ENCODE measurements at places on chromosomes 2 and 18.

GRCh38 chr18:32674491-32674890 lies 98.3 kb downstream of the KLHL14 start:
- no peak for DNase-seq

- no peak for DNase-seq
These were observed 44.8 kb downstream of the INPP4A start for GRCh38 chr2:98489486-98489885.

GRCh38 chr2:79669714-79670113 lies 156.9 kb downstream of the CTNNA2 start:
- no peak for DNase-seq

DNA sequence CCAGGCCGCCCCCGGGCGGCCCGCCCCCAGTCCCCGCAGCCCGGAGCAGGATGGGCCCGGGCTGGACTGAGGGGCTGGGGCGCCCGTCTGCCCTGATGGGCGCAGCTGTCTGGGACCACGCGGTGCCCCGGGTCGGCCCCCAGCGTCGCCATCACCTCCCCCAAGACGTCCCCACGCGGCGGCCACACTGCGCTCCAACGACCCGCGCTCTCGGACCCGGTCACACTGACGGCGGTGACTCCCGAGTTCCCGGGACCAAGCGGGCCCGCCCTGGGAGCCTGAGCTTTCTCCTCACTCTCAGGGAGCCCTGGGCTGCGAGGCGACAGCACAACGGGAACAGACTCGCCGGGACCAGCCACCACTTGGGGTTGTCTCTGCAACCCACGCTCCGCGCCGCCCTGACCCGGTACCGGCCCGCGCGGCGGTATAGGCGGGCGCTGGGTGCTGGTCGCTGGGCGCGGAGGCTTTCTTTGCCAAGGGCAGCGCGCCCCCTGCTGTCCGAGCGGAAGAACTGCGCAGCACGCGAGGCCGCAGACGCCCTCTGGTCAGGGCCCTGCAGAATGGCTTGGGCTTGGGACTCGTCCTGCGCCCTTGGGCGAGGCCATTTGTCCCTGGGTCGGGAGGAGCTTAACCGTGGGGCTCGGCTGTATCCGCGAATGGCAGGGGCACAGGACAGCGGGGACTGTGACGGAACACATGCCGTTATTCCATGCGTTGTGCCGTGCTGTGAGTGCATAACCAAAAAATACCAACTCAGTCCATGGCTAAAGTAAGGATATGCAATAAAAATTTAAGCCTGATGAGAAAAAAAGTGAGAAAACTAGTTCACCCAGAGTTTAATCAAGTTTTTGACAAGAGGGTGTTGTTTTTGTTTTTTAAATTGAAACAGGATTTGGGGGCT lies 54.8 kb upstream of the ANKRD62 start:
- DNase-seq = peak; percentile 84

- DNase-seq = peak; percentile 63
These were observed 63.4 kb downstream of the MREG start for GRCh38 chr2:215949991-215950404.

GRCh38 chr2:190583507-190584337 lies 49.2 kb upstream of the NEMP2 start:
- no peak for DNase-seq

- no peak for DNase-seq
These were observed 195.0 kb upstream of the RAB6C start for GRCh38 chr2:129784486-129784885.

- no peak for DNase-seq
These were observed 98.4 kb upstream of the NCKAP5 start for GRCh38 chr2:133666621-133667020.

DNA sequence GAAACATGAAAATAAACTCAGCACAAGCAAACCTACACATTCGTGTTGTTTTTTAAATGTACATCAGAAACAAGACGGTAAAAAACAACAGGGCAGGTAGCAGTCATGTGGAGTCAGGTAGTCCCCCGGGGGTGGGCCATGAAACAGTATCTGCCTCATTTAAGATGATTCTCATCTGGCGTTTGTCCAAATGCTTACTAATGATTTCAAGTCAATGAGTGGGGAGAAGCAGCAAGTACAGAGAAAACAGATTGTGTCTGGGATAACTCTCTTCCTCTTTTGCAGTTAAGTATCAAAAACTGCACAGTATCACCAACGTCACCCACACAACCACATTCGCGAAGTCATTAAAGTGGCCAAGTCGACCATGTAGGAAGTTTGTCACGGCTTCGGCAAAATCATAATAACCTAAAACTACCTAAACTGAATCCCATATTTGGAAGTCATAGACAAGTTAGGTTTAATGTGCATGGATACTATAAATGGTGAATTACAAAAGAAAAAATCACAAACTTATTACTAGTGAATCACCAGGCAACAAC lies 1.3 kb downstream of the LAPTM4A start:
- peak; percentile 18 for DNase-seq

GRCh38 chr2:188884046-188884445 lies 90.1 kb upstream of the COL3A1 start:
- no peak for DNase-seq

DNA sequence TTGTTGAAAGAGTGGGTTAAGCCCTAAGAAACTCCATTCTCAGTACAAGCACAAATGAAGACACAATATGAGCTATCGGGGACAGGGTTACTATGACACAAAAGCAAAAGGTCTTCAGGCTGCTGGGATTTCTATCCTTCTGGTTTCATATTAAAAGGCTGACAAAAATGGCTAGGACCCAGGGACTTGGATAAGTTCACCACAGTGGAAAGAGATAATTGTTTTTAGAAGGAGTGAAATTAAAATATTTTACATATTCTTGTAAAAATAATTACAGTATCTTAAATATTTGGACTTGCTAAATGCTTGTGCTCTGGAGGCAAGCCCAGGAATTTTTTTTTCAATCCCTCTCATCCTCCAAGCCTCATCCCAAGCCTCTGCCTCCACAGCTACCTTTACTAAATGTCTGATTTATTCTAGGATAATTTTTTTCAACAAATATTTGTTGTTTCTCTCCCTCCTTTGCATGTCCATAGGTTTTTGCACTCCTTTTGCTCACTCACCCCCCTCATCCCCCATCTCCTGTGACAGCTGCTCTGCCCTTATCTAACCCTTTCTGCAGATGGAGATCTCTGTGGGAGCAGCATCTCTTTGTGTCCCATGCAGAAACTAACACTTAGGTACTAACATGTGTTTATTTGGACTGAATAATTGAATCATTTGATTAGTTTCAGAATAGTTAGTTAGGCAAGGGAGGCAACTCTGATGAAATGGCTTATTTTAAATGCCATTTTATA lies 47.8 kb upstream of the NABP1 start:
- DNase-seq = no peak

DNA sequence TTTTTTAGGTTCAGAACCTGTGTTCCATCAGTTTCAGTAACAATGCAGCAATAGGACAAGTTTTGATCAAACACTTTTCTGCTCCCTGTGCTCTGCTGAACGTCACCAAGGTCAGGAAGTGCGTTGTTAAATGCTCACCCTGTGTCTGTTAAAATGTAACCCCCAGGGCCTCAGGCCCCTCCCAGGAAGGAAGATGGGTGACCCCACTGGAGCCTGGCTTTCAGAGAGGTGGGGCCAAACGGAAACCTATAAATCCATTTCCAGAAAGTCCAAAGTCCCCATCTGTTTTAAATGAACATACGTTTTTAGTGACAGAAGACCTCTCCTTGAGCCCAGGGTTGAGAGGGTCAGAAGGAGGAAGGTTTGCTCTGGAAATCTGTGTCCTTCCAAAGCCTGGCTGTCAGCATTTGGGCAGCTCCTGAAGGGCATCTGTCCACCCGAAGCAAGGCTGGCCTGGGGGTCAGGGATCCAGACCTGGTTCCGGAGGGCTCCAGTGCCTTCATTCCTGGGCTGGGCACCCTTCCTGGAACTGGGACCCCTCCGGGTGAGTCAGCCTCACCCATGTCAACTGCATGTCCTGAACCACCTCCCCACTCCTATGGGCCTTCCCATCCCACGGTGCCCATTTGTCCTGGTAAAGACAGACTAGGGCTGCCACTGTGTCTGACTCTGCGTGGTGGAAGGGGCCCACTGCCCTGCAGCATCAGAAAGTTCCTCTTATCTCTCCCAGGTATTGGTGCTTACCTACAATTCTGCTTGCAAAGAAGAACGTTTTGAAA lies 117.4 kb upstream of the COPS8 start:
- DNase-seq = no peak

- no peak for DNase-seq
These were observed 3.6 kb downstream of the SCRN3 start for GRCh38 chr2:174399171-174399570.

- DNase-seq = no peak
These were observed 332.9 kb upstream of the RBMS1 start for GRCh38 chr2:160826496-160826895.

- no peak for DNase-seq
These were observed 170.3 kb upstream of the SETBP1 start for GRCh38 chr18:44510390-44510789.

GRCh38 chr2:72689579-72690195 lies 136.1 kb downstream of the EXOC6B start:
- DNase-seq = no peak

DNA sequence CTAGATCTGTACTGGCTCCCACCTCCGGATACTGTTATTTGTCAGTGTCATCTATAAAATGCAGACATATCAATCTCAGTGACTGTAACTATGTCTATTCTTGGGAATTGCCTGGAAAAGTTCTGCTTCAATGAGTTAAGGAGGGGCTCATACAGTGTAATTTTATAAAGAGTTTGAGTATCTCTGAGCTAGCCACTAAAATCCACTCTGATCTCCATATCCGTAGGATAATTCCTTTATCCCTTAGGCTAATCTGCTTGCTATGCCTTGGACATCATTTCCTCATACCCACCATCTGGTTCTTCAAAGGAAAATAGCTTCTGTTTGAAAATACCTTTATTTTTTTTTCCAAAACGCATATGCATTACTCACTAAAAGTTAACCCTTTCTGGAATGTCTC lies 863.2 kb downstream of the SUCLG1 start:
- DNase-seq = no peak

DNA sequence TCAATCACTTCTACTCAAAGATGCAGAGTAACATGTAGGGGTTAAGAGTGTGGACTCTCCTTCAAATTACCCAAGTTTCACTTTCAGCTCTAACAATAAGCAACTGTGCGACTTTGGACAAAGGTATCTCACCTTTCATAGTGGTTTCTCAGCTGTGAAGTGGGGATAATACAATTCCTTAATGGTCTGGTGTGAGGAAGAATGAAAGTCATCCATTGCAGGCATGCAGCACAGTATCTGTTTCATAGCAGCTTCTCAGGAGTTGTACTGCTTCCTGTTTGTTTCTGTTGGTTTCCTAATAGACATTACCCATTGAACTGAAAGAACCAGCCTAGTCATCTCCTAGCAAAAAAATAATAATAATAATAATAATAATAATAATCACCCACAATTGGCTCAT lies 74.4 kb downstream of the DDX18 start:
- no peak for DNase-seq

GRCh38 chr2:158021226-158021625 lies 80.5 kb upstream of the UPP2 start:
- DNase-seq = no peak

- no peak for DNase-seq
These were observed 23.2 kb upstream of the SLC20A1 start for GRCh38 chr2:112622528-112622849.

DNA sequence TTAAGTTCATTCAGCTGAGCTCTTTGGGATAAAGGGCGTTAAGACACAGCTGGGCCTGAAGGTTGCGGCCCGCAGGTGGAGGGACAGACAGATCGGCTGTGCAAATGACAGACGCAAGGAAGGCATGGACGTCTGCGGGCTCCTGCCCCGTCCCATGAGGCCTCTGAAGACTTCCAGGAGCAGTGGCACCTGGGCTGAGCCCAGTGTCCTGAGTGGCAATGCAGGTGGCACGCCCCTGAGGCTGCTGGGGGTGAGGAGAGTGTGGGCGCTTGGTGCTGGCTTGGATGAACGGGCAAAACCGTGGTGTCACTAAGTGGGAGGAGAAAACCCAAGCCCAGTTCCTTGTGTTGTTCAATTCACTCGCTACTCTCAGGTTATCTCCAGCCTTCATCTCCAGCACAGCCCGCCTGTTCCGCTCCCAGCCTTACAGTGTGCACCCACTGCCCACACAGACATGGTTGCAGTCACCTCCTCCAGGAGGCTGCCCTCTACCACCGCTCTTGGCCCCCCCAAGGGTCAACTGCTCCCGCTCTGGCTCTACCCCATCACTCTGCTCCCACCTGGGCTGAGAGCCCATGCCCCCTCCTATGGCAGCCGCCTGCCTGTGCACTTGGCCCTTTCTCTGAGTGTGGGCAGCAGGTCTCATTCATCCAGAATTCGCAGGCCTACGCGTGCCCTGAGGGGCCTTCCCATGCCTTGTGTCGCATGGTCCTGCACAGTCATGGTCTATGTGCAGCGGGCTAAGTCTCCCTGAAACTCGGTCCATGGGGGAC lies 50.3 kb downstream of the PTGR3 start:
- DNase-seq = no peak

GRCh38 chr2:10406491-10407188 lies 41.5 kb downstream of the ODC1 start:
- DNase-seq = no peak

- no peak for DNase-seq
These were observed 13.1 kb upstream of the GPR17 start for GRCh38 chr2:127632592-127633489.

- no peak for DNase-seq
These were observed 41.4 kb downstream of the DGKD start for GRCh38 chr2:233395687-233396086.

DNA sequence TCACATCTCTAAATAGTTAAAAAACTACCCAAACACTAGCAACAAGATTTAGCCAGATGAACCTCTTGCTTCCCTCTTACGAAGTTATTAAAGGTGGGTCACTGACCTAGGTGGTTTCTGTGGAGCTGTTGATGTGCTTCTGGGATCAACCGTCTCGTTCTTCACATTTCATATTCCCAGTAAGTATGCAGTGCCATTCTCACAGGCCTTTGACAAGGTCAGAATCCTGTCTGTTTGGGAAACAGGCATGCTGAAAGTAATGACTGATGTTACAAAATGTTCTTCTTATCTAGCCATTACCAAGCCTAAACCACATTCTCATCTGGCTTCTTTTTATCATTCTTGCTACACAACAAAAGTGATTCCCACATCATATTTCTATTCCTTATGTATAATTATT lies 70.3 kb downstream of the WDR7 start:
- DNase-seq = no peak

GRCh38 chr2:14756981-14757657 lies 124.6 kb downstream of the LRATD1 start:
- DNase-seq = no peak
